Stromal cell of bone marrow (primary cell): ENCODE measurements at places on chromosomes 12 and 14.

DNA sequence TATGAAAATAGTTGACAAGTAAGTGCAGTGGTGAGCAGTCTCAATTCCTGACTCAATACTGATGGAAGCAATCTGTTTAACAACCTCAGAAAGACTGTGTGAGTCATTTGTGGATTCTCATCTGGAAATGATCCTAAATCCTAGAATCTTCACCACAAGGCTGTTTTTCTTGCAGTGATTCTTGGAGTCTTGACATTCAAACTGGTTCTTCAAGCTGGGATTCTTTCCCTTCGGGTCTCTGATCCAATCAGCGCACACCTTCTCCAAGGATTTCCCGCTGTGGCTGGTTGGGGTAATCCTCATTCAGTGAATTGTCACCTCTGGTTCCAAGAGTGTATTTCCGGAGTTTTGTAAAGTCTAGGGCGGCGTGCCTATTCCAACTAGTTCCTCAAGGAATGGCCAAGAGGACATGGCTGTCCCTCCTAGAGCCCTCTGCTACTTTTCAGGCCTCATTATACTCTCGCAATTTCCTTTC, 37.7 kb upstream of the FOXJ2 start:
- DNase-seq = peak; percentile 96

DNA sequence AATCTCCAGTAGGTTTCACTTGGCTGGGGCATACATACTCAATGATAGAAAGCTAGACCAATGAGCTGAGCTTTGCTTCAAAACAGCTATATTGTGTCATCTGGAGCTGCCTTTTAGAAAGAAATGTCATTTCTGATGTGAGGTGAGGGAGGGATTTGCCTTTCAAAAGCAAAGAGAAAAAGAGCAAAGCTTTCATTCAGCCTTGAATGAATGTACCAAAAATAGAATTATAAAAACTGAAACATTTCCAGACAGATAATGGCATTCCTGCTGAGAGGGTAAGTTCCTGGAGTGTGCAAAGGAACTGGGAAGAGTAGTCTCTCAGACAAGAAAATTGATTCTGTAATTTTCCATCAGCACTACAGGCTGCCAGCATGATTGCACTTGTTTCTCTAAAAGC, 710.0 kb downstream of the LRFN5 start:
- no peak for DNase-seq

DNA sequence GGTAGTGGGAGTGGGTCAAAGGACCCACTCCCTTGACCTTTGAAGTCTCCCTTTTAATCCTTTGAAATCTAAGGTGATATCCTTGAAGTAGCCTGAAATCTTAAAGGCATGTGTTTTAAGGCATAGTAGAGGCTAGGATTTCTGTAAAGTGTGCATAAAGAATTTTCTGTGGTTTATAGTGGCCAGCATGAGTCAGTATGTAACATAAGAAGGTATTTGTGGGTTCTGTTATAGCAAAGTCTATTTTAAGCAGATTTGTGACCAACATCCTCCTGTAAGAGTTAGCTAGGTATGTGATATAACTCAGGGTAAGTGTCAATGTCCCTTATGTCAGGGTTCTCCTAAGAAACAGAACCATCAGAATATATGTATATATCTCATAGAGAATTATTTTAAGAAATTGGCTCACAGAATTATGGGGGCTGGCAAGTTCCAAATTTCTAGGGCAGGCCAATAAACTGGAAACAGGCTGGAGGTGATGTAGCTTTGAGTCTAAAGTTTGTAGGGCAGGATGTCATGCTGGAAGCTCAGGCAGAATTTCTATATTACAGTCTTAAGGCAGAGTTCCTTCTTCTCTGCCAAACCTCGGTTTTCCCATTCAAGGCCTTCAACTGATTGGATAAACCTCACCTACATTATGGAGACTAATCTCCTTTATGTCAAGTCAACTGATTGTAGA, 18.7 kb upstream of the EPYC start:
- DNase-seq = peak; percentile 41

DNA sequence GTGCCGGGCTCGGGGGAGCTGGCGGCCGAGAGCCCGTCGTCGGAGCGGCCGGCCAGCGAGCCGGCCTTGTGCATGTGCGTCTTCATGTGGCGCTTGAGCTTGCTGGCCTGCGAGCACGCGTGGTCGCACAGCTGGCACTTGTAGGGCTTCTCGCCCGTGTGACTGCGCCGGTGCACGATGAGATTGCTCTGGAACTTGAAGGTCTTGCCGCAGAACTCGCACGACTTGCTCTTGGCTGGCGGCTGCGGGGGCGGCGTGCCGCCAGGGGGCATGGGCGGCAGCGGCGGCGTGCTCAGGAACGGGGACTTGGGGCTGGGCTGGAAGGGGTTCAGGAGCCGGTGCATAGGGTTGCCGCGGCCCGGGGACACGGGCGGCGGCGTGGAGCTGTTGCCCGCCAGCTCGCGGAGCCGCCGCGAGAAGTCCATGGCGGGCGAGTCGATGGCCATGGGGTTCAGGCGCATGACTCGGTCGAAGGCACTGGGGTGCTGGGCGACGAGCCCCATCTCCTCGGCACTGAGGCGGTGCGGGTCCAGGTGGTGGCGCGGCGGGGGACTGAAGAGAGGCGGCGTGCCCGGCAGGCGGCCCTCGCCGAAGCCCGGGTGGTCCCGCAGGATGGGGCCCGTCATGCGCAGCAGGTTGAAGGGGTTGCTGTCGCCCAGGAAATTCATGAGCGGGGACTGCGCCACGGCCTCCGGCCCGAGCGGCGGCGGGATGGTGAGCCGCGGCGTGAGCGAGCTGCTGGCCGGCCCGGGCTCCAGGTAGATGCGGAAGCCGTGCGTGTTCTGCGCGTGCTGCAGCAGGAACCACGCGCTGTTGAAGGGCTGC, 96.5 kb downstream of the BCL11B start:
- DNase-seq = no peak

GRCh38 chr12:102512523-102512922, 32.2 kb upstream of the IGF1 start:
- DNase-seq = no peak

- DNase-seq = no peak
Observed at GRCh38 chr14:92844204-92844603, 50.1 kb downstream of the GOLGA5 start.
